Activated B cell treated with CpG ODN at 0.5 μM for 24 hours (primary cell): ENCODE measurements at places on chromosomes 2 and 18.
A peak's percentile ranks its signal among the peaks of the same experiment; 100 is the strongest.

DNA sequence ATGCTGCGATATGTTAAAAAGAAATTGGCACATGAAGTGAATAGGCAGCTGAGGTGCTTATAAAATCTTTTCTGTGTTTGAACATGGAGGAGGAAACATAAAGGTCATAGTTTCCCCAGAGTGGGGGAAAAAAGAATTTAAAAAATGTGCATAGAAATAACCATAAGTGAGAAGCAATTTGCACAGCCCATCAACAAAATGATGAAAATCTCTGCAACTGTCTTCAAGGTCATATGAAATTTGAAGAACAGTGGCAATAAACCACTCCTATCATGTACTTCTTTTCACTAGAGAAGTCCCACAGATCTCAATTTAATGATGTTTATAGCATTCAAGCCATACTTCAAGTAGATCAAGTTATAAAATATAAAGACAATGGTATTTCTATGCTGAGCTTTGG, 46.7 kb upstream of the ZNF804A start:
- DNase-seq, result no peak

GRCh38 chr2:159963700-159964099, 98.7 kb downstream of the PLA2R1 start:
- DNase-seq, result no peak

GRCh38 chr2:179824961-179825360, 36.5 kb downstream of the ZNF385B start:
- no peak for DNase-seq

DNA sequence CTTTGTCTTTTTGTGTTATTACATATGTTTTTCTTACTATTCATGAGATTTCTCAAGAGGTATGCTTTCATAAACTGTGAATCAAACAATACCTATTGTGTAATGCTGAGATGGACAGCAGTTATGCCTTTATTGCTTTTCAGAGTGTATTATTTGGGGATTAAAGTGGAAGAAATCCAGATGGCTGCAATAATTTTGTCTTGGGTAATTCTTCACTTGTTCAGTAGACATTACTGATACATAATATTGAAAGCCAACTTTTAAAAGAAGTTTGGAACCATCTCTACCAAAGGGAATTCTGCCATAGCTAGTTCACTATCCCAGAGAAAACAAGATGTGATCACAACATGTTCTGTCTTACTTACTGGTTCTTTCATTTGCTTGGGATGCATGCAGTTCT, 253.4 kb upstream of the ZSWIM2 start:
- DNase-seq, result no peak

GRCh38 chr18:76643996-76644395, 149.0 kb upstream of the ZNF516 start:
- DNase-seq, result no peak

GRCh38 chr18:58105888-58106260, 61.8 kb downstream of the NEDD4L start:
- no peak for DNase-seq

DNA sequence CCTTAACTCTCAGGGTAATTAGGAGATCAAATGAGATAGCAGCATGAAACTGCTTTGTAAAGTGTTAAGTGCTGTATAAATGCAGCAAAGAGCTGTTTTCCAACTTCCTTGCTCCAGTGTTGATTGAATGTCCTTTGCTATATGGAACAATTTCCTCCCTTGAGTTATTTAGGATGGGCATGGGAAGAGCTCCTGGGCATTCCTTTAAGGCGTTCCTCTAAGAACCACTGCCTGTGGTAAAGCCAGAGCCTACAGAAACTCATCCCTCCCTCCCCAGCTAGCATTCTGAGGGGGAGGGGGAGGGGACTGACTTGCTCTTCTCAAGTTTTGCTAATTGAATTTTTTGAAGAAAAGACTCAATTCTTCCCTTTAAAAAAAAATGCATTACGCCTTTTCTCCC, 1.4 kb downstream of the AKAIN1 start:
- no peak for DNase-seq

- no peak for DNase-seq
Measured at GRCh38 chr18:29309366-29309765, 1132.4 kb upstream of the CDH2 start.

GRCh38 chr2:20635675-20636584, 15.0 kb downstream of the HS1BP3 start:
- peak; percentile 64 for DNase-seq

- DNase-seq, result peak; percentile 71
Measured at GRCh38 chr2:160406591-160407392, 86.8 kb downstream of the RBMS1 start.

GRCh38 chr2:174449033-174449432, 37.8 kb downstream of the GPR155 start:
- no peak for DNase-seq

- DNase-seq, result no peak
Measured at GRCh38 chr2:174009488-174010223, 44.5 kb upstream of the SP3 start.

DNA sequence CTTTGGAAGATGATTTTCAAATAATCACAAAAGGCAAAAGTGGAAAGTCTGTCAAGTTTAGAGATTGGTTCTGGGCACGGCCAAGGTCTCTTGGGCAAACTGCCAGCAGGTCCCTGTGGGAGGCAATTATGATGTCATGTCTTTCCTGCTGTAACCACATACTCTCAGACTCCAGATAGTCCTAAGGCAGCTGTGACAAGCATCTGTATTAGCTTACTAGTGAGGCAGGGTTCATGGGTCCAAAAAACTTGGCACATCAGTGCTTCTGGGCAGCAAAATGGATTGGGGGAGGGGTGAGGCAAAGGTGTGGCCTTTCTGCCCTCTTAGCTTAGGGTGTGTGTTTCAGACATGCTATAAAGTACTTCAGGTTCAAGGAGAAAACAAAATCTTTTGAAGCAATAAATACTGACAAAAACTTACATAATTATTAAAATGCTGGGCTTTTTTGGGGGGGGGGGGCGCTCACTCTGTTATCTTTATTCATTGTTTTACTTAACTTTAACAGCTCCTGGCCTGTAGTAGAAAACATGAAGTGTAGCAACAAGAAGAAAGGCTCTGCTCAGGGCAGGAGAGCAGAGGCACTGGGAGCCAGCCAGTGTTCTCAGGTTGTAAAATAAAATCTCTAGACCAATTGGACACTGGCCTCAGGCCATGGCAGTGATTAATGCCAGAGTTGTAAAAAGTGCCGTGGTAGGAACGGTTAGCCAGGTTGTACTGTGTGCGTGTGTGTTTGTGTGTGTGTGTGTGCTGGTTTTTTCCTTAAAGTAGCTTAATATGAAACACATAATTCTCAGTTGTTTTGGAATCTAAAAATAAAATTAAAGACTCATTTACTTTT, 14.3 kb upstream of the TANC1 start:
- no peak for DNase-seq

GRCh38 chr2:45826460-45826859, 175.0 kb downstream of the PRKCE start:
- no peak for DNase-seq

- no peak for DNase-seq
Measured at GRCh38 chr2:9897331-9897737, 54.1 kb downstream of the TAF1B start.

DNA sequence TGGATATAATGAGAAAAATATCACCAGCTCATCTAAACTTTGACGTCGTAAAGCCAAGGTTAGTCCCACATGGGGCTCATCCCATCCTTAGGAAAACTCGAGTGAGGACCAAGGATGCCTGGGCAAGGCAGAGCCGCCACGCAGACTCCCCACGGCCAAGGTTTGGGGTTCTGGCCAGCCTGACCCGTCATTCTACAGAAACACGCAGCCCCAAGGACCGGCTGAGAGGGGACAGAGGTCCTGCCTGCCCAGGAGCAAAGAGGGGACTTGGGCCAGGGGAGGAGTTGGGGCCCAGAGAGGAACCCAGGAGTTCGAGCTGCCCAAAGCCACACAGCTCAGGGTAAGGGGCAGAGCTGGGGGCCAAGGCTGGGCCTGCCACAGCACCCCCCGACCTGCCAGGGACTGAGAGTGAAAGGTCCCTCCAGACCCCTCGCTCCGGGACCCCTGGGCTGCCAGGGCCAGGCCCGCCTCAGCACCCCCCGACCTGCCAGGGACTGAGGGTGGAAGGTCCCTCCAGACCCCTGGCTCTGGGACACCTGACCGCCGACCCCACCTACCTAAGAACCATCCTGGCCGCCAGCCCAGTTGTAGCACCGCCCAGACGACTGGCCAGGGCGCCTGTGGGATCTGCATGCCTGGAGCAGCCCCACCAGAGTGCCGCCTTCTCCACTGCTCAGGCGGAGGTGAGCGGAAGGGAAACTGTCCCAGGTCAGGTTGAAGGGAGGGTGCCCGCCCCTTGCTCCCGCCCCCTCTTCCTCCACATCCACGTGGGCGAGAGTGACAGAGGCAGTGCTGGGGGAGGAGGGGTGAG, at the start of gene PDCD1:
TSS of gene PDCD1 (minus strand) at position 689 of the 811 bp plus-strand sequence. CDS start at position 633, 56 bp downstream.
- no peak for DNase-seq

DNA sequence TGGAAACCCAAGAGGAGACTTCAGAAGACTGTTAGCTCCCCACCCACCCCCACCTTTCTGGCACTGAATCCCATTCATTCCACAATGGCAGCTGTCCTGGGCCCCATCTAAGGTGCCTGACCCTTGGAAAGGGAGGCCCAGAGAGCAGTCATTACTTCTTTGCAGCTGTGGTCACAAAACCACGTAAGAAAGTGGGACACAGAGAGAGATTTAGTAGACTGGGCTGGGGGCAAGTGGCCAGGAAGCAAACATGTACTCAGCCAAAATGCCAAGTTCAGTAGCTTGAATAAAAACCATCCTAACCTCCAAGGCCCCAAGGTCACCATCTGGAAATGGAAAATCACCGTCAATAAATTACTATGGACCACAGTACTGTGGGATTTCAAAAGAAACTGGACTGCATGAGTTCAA, 381.4 kb downstream of the TNS1 start:
- DNase-seq, result no peak

DNA sequence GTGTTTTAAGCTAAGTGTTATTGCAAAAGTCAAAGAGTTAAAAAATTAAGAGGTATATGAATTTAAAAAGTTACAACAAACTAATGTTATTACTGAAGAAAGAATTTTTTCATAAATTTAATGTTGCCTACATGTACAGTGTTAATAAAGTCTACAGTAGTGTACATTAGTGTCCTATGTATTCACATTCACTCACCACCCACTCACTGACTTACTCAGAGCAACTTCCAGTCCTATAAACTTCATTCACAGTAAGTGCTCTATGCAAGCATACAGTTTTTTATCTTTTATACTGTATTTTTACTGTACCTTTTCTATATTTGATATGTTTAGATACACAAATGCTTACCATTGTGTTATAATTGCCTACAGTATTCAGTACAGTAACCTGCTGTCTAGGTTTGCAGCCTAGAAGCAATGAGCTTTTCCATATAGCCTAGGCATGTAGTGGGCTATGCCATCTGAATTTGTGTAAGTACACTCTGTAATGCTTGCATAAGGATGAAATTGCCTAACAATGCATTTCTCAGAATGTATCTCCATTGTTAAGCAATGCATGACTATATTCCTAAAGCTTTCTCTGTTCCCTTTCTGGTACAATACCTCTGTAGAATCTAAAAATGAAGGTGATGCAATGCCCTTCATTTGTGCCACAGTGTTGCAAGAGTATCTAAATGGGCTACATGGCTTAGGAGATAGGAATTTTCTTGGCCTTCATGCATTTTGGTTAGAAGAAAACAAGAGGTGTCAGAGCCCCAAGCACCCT, 370.8 kb upstream of the NT5C1B start:
- no peak for DNase-seq

GRCh38 chr2:231050018-231050901, 6.4 kb upstream of the PSMD1 start:
- DNase-seq, result no peak

DNA sequence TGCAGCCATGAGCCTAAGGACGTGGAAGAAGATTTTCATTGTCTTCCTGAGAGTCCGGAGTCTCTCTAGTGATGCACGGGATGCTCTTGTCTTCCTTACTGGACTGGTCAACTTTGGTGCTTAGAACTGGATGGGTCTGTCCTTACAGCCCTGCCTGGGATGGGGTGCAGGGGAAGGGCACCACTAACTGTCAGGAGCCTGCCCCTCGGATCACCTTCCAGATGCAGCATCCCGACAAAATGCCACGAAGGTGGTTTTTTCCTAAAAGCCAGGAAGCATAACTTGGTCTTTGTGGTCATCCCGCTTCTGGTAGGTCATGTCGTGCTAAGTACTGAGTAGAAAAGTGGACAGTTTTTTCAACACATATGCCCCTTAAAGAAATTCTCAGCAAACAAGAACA, 207.4 kb upstream of the TWIST2 start:
- no peak for DNase-seq

DNA sequence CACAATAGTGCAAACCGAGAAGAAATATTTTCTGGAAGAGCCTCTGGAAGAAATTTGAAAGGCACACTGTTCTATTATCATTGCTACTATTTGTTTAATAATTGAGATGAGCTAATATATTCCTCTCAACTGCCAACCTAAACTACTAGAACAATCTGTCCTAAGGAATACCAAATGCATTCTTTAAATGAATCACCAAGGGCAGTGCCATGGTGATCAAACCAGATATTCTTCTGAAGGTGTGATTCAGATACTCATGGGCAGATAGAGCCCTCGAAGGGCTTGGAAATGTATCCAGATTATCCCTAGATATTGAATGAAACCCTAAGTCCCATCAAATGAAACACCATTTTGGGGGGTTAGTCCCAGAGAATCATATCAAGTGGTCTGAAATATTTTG, 76.6 kb downstream of the FIGN start:
- no peak for DNase-seq

- DNase-seq, result no peak
Measured at GRCh38 chr2:27754138-27754588, 17.4 kb upstream of the MRPL33 start.

GRCh38 chr2:48605482-48606175, 12.0 kb upstream of the GTF2A1L start:
- DNase-seq, result no peak

GRCh38 chr2:151927501-151928221, 99.4 kb upstream of the ARL5A start:
- DNase-seq, result no peak

GRCh38 chr2:158825021-158825420, 29.9 kb downstream of the DAPL1 start:
- DNase-seq, result no peak

- no peak for DNase-seq
Measured at GRCh38 chr2:96789245-96789617, 26.8 kb upstream of the CNNM3 start.
